ENCODE measurements at places on chromosomes 12 and 14.

DNA sequence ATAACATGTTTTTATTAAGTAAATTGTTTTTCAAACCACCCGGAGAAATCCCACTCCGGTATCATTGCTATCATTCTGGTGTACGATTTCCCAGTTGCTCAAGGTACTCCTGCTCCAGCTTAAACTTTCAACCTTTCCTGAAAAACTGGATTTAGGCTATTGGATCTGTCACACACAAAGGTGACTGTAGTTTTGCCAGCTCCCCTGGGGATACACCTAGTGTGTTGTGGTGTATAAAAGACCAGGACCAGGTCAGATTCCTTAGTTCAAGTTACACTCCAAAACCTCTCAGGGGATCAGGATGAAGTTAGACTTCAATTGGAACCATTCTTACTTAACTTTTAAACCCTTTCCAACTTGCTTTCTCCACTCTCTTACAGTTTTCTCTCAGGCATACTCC lies 303.9 kb downstream of the NOVA1 start:
- no peak for DNase-seq

DNA sequence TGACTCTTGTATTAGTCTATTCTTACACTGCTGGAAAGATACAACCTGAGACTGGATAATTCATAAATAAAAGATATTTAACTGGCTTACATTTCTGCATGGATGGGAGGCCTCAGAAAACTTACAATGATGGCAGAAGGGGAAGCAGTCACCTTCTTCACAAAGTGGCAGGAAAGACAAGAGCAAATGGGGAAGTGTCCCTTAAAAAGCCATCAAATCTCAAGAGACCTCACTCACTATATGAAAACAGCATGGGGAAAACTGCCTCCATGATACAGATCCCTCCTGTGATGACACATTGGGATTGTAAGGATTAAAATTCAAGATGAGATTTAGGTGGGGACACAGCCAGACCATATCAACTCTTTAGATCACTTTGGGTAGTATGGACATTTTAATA lies 83.7 kb downstream of the TMTC3 start:
- DNase-seq: no peak

GRCh38 chr12:64459394-64459891 lies 7.5 kb downstream of the TBK1 start:
- no peak for DNase-seq

DNA sequence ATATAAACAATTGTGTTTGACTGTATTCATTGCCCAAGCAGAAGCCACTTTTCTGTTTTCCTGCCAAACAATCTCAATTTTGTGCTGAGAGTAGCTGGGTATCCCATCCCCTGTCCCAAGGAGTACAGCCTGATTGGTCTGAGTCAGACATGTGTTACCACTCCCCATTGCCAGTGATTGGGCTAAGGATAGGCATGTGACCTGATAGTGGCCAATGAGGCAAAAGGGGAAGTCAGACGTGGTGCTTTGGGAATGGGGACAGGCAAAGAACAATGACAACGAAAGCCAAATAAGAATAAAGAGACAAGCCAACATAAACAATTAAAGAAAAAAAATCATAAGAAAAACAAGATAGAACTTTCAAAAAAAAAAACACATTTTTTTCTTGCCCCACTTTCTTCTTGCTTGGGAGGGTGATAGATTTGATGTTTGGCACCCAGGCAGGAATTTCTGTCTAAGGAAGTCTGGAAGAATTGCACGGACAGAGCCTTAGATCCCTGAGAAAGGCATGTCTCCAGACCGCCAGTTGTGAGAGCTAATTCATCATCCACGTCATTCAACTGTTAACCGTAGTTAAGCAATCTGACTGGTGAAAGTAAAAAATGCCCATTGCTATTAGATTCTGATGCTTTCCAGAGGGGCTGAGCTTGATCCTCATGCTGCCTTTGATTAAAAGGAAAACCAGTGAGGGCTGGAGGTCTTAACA lies 626.6 kb upstream of the TMEM132C start:
- DNase-seq: no peak

DNA sequence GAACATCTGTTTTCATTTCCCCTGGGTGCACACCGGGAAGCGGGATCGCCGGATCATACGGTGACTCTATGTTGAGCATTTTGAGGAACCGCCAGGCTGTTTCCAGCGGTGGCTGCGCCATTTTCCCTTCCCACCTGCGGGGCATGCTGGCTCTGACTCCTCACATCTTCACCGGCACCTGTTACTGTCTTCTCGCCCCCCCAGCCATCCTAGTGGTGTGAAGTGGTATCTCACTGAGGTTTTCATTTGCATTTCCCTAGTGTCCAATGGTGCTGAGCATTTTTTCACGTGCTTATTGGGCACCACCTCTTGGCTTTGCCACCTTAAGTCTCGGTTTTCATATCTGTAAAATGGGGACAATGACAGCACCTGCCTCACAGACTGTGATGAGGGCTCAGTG lies 44.1 kb upstream of the EML1 start:
- DNase-seq: no peak

- DNase-seq: no peak
Measured at GRCh38 chr14:52853522-52853854, 62.1 kb upstream of the GNPNAT1 start.

DNA sequence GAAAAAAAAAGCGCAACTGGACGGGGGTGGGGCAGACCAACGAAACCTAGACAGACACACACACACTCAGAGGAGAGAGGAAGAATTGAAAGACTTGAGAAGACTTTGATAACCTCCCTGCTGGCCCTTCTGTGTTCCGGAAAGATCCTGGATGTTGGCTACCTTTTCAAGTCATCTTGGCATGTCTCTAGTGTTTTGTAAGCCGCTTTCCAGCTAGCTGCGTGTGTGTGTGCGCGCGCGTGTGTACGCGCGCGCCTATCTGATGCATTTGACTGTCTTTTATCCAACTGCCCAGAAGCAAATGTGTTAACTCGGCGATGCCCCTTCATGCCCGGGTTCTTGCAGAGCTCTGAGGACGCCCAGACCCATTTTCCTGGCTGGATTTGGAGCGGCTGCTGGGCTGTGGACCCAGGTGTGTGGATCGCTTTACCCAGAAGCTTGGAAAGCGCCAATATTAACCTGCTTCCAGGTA lies 664 bp downstream of the LRFN5 start:
- peak; percentile 31 for DNase-seq

DNA sequence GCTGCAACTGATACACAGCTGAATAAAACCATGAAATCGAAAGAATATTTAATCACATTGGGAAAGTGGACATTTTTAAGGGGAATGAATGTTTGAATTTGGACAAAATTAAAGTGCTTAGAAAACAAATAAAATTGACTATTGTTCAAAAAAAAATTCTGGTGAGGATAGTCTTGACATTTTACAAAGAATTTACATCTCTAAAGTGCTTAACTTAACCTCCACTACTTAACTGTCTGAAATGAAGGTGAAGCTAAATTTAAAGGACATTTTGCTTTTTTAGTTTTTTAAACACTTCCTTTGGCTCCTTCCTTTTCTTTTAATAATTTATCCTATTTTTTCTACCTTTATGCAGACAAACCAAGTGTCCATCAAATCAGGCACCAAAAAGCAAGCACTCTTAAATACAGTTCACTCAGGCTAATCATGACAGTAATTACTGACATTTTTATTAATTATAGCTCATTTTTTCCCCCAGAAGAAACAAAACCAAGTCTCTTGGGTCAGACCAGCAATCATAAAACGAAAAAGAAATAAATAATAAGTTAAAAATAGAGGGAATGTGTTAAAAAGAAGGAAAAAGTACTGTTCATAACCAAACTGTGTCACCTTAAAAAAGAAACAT lies 5.7 kb upstream of the CCND2 start:
- no peak for DNase-seq

- DNase-seq: no peak
Measured at GRCh38 chr12:823028-823698, 70.8 kb downstream of the WNK1 start.

DNA sequence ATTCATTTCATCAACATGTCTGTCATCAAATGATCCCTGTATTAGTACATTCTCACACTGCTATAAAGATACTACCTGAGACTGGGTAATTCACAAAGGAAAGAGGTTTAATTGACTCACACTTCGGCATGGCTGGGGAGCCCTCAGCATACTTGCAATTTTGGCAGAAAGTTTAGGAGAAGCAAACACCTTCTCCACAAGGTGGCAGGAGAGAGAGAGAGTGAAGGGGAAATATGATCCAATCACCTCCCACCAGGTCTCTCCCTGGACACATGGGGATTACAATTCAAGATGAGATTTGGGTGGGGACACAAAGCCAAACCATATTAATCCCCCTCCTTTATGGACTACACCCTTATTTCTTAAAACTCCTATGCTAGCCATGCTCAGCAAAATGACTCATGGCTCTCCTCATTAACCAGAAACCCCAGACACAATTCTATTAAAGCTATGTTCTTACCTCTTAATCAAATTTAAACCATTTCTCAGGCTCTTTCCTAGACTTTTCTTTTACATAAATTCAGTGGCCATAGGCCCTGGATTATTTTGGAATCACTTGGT lies 932.3 kb downstream of the FLRT2 start:
- DNase-seq: peak; percentile 16

DNA sequence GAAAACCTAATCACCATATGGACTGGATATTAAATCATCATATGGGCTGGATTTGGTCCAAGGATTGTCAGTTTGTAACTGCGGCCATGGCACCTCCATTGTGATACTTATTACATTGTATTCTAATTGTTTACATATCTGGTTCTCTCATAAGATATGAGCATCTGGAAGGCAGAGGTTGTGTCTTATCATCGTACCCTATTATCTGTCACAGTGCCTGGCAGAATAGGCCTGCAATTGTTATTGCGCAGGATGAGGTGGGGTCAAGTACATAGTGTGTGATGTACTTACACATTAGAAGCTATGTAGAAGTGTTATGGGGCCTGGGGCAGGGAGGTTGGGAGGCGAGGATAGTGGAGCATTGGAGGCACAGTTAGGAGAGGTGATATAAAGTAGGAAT lies 4.7 kb downstream of the IFT43 start:
- no peak for DNase-seq

DNA sequence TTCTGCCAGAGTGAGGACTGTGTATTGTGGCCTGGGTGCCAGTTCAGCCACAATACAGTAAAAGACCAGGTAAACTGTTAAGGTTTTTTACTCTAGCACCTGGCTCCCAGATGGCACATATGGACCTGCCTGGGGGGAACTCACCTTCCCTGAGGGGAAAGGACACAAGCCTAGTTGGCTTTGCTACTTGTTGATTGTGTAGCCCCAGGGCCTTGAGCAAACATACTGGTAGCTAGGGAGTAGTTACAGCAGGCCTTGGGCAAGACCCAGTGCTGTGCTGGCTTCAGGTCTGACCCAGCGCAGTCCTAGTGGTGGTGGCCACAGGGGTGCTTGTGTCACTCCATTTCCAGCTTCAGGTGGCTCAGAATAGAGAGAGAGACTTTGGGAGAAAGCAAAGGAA lies 216.4 kb downstream of the KLHL28 start:
- DNase-seq: no peak

DNA sequence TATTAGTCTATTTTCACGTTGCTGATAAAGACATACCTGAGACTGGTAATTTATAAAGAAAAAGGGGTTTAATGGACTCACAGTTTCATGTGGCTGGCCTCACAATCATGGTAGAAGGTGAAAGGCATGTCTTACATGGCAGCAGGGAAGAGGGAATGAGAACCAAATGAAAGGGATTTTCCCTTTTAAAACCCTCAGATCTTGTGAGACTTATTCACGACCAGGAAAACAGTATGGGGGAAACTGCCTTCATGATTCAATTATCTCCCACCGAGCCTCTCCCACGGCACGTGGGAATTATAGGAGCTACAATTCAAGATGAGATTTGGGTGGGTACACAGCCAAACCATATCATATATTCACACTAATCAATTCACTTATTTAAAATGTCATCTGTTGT lies 41.4 kb downstream of the KTN1 start:
- no peak for DNase-seq

- no peak for DNase-seq
Measured at GRCh38 chr12:11901701-11902524, 168.8 kb upstream of the BCL2L14 start.

DNA sequence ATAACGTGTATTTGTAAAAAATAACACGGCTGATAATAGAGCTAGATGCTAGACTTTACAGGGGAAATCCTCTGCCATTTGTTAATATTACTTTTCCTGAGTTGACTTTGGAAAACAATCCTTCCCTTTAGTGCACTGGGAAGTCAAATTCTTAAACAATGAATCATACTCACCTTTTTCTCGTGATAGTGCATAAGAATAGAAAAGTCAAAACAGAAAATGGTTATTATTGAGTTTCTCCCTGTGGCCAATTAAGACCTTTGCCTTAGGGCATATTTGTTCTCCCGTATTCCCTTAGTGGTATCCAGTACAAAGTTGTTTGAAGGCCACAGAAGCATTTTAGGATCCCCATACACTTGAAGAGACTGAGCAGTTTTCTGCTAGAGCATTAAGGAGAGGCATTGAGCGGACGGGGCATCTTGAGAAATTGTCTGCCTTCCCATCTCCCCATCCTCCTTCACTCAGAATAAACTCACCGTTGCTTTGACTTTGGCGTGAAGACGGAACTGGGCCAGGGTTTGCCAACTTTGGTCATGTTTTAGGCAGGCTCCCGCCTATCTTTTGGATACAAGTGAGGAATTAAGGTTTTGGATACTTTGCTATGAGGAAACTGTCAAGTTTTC lies 171.3 kb downstream of the TMTC2 start:
- DNase-seq: no peak

- DNase-seq: no peak
Measured at GRCh38 chr14:103710771-103711377, 4.4 kb downstream of the XRCC3 start.

DNA sequence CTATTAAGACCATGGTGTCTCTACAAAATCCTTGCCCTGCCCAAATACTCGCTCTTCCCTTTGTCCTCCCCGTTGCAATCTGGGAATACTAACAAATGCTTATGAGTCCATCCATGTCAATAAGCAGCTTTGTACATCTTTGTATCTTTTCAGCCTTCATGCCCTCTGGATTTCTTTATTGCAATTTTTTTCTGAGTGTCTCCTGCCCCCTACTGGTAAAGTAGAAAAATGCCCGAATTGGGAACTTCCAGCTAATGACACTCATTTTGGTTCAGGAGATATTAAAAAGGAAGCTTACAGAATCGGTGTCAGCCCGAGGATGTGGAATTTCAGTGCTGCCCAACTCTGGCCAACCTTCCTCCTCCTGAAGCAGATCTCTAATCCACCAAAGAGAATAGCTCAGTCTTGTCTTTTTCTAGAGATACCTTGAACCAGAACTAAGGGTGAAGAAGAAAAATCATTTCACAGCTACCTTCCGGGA lies 46.0 kb downstream of the SH2B3 start:
- DNase-seq: peak; percentile 46

Data from KG1 (cell line).